ENCODE measurements at places on chromosomes 3 and 15. TPM values are rescaled to one million over a fixed set of nuclear protein-coding genes. Genes with fewer than 3 reads are reported as not detected.
A peak's percentile ranks its signal among the peaks of the same experiment; 100 is the strongest.

- DNase-seq = no peak
Observed at GRCh38 chr3:127760791-127761440, 61.4 kb downstream of the MGLL start.

GRCh38 chr15:56047354-56047753 is 53.9 kb upstream of the NEDD4 start:
- DNase-seq = no peak

- DNase-seq = no peak
Observed at GRCh38 chr15:41512940-41513505, 604 bp downstream of the LTK start.

GRCh38 chr3:159732172-159733111 is 256.2 kb upstream of the IL12A start:
- peak; percentile 23 for DNase-seq

- no peak for DNase-seq
Observed at GRCh38 chr3:184372296-184372821, 5.6 kb downstream of the THPO start.

DNA sequence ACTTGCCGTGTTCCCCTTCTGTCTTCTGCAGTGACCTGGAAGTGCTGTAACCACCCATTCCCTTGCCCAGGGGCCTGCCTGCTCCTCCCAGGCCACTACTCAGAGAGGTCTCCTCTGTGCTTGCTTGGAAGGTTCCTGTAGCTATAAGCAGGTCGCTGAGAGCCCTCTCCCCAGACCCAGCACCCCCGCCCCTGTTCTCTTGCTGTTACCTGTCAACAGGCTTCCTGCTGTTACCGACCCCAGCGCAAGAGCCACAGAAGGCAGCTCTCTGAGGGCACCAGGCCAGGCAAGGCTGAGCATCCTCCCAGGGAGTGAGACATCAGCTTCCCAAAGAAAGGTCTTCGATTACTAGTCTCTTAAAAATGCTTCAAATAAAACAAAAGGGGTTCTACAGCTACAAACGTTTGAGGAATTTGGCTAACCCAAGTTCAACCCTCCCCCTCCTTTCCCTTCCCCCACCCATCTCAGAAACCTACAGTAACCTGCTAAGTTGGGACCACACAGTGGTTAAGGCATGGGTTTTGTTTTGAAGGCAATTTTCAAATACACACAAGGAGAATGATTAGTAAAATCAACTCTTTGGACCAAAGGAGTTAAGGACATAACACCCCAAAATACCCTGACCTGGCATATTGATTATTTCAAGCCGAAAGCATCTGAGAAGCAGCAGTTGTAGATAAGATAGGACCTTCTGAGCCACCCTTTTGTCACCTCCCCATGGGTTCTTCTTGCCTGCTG is 74.9 kb upstream of the MFGE8 start:
- no peak for DNase-seq

DNA sequence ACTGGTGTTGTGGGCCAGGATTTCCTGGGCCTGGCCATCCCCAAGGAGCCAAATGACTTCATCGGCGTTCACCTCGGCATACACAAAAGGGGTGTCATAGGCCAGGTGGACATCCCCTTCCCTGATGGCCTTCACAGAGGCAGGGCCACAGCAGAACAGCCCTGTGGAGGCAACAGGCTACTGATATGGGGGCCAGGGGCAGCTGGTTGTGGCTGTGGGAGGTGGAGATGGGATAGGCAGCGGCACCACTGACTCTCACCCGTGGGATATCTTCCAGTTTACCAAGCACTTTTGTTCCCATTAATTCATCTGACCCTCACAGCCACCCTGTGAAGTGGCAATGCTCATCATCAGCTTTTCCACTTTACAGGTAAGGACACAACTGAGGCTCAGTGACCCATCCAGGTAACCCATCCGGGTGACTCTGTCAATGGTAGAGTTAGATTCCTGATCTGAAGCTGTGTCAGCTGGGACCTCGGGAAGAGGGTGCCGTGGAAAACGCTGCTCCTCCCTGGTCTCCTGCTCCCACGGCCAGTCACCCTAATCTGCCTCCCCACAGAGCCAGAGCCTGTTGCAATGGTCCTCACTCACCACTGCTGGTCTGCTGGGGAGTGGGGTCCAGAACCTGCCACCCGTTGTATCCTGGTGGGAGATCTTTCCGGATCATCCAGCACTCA is 15.3 kb upstream of the TGM5 start:
- DNase-seq = no peak

GRCh38 chr3:60652829-60653228 is 598.4 kb downstream of the FHIT start:
- no peak for DNase-seq

DNA sequence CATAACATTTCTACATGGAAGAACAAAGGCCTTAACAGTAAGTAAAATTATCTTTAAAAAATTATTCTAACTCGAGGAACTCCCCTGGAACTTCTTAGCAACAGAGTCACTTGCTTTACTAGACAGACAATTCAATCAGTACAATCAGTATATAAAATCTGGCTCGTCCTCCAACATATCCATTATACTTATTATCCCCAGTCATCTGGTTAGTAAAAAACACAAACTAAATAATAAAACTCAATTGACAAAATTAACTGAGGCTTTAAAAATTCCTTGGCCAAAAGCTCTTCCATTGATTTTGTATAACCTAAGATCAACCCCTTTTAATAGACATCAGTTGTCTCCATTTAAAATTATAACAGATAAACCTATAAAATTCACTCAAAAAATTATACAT is 105.6 kb downstream of the MYRIP start:
- no peak for DNase-seq

Gene IL5RA
- 0.48 TPM for polyA plus RNA-seq

Gene GP5
- polyA plus RNA-seq = 0.71 TPM

Gene TERC
- polyA plus RNA-seq = not detected

Gene ZCWPW2
- polyA plus RNA-seq = 1.9 TPM

Gene RLBP1
- not detected for polyA plus RNA-seq

Gene MYO5C
- polyA plus RNA-seq = 26.0 TPM
